ENCODE measurements at places on chromosomes 3 and 15.

- DNase-seq, result no peak
Observed at GRCh38 chr3:48112813-48113212, 75.4 kb downstream of the CDC25A start.

DNA sequence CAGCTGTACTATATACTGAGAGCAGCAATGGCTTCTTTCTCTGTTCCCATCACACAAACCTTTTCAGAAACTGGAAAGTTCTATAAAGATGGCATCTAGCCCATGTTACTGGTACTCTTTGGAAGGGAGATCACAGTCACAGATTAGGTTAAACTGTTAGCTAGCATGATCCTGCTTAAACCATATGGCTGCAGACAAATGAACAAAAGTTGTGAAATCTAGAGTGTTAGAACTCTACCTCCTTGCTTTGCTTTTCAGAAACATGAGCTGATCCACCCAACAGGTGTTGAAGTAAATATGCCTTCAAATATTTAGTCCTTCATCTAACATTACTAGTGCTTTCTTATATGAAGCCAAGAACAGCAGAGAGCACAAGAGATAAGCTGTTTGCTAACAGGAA lies 102.6 kb downstream of the SNRK start:
- no peak for DNase-seq

DNA sequence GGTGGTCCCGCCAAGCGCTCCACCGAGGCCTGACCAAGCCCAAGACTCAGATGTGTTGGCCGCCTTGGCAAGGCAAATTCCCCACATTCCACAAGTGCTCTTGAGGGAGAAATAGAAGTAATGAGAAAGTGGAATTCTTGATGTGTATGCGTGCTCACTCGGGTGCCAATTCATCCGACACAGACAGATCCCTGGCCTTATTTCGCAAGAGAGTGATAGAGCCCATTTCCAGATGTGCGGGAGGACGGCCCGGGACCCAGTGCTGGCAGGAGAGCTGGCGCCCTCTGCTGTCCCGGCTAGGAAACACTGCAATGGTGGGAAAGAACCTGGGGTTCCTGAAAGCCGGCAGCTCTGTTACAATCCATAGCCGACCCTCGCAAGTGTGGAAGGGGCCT lies 76.0 kb downstream of the HMG20A start:
- peak; percentile 49 for DNase-seq

GRCh38 chr3:18194431-18194830 lies 230.7 kb downstream of the SATB1 start:
- DNase-seq, result no peak

DNA sequence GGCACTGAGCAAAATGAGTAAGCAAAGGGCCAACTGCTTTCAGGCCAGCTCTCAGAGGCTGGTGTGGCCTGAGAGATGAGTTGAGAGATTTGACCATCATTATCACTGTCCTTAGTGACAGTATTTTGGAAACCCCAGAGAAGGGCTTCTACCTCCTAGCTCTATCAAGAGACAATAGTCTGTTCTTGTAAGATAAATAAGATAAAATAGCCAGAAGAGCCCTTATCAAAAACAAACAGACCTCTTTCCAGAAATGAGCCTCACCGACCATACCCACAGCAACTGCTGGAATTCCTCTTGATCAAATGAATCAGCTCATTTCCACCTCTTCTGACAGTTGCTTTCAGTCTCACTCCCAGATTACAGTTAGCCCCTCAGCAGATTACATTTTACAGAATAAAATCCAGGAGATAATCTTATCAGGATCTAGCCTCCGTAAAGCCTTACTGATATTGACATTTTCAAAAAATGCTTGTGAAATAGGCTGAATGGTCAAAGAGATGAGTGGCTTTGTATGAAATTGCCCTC lies 4.5 kb downstream of the HDC start:
- no peak for DNase-seq

DNA sequence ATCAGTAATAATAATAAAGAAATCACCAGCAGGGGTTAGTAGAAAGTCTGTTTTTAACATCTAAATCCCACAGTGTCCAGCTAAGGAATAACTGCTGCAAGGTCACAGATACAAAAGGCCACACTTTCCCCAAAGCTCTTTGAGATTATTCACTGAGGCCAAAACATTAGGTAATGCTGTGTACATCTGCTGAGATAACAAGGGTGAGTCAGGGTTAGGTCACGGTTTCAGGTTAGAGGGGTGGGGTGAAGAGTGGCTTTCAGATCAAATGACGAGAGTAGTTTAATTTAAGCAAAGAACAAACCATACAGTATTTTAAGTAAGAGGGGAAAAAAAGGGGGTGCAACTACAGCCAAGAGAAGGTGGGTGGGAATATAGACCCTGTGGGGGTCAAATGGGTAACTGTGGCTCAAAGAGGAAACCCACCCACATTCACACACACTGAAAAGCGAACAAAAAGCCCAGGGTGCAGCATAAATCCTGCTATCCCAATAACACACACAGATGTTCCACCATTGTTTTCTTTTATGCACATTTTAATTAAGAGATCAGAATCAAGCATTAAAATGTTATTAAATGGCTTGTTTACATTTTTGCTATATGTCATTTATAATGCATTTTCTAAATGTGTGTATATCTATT lies 412.9 kb downstream of the TIGIT start:
- DNase-seq, result no peak

DNA sequence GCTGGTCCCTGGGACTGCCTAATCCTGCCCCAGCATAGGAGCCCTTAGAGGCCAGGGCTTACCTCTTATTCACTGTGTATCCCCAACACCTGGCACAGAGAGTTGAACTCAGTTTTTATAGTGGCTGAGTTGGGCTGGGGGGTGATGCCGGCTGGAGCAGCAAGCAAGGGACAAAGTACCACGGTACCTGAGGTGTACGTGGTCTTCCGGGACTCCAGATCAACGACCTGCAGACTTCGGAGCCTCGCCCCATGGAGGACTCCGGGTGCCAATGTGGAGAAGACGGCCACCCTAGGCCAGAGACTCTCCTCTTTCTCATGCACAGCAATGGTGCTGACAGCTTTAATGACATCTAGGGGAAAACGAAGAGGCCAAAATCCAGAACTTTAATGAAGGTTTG lies 8.1 kb downstream of the WDR73 start:
- no peak for DNase-seq
